ENCODE measurements at places on chromosomes 13 and 19. TPM values are rescaled to one million over a fixed set of nuclear protein-coding genes. Genes with fewer than 3 reads are reported as not detected.

PLEKHF1 gene
- total RNA-seq = 9.5 TPM

NKPD1 gene
- total RNA-seq = not detected

CEACAM3 gene
- 0.97 TPM for total RNA-seq

DNA sequence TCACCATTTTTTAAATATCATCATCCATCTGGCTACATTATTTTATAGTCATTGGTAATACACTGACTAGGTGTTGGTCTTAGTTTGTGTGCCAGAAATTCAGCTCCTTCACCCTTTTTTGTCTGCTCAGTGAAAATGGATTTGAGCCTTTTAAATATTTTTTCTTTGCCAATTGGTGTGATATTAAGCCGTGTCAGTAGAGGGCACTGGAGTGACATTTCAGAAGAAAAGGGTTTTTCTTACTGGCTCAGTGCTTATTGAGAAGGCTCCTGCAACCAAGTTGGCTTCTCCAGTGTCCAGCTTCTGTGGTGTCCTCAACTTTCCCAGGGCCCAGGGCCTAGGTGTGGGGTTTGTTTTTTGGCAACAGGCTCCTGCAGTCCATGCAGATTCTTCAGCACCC, 546.6 kb downstream of the DACH1 start:
- DNase-seq = no peak

DNA sequence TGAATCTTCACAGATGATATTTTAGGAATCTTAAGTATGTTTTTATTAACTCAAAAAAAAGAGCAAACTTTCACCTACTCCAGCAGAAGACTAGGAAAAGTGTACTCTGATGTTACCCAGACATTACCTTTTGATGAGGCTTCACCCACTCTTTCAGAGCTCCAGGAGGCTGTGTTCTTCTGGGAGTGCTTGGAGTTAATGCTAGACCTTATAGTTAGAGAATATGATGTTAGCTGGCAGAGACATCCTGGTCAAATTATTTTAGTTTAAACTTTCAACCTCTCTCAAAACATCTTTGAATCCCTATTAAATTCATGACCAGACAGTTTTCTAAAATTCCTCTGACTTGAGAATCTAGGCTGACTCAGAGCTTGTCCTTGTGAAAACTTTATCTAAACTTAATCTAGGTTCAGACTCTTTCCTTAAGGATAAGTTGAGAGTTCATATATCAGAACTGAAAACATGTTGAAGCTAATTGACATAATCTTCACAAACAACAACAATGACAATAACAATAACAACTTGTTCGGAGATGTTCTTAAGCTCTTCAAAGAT, 82.8 kb downstream of the ITGBL1 start:
- DNase-seq = no peak

GRCh38 chr13:112034231-112034630, 32.7 kb upstream of the SOX1 start:
- no peak for DNase-seq

DNA sequence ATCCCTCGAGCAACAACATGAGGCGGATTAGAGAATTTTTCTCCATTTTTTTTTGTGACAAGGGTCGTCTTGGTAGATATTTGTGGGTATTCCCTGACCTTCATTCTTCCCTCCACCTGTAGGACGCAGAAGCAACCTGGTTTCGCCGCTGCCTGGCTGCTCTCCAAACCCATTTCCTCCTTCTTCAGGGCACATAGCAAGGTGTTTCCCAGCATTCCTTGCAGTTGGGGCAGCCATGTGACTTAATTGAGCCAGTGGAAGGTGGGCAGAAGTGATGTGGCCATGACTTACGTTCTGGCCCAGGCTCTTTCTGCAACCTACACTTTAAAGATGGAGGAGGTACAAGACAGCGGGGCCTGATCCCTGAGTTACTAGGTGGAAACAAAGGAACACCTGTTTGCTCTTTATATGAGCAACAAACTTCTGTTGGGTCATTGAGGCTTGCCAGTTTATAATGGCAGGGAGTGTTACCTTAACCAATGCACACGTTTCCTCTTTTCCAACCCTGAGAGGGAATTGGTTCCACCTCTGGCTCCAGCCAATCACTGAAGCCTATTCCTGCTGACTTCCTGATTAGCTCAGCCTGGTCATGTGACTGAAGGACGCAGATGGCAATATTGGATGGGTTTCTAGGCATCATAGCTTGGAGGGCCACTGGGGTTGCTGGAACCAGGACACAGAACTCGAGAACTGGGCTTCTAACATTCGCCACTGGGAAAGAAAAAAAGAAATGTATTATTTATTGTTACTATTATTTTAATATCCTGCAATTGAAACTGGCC, 30.8 kb upstream of the ZNRF4 start:
- DNase-seq = no peak

DNA sequence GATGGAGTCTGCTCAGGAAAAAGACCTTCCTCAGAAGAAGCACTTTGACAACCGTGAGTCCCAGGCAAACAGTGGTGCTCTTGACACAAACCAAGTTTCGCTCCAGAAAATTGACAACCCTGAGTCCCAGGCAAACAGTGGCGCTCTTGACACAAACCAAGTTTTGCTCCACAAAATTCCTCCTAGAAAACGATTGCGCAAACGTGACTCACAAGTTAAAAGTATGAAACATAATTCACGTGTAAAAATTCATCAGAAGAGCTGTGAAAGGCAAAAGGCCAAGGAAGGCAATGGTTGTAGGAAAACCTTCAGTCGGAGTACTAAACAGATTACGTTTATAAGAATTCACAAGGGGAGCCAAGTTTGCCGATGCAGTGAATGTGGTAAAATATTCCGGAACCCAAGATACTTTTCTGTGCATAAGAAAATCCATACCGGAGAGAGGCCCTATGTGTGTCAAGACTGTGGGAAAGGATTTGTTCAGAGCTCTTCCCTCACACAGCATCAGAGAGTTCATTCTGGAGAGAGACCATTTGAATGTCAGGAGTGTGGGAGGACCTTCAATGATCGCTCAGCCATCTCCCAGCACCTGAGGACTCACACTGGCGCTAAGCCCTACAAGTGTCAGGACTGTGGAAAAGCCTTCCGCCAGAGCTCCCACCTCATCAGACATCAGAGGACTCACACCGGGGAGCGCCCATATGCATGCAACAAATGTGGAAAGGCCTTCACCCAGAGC, 16.2 kb upstream of the ZNF544 start:
- DNase-seq = no peak

- DNase-seq = no peak
Measured at GRCh38 chr19:7522923-7523667, 671 bp downstream of the MCOLN1 start.
